HepG2 (cell line): ENCODE measurements at places on chromosomes 3 and 15. TPM values are rescaled to one million over a fixed set of nuclear protein-coding genes. Genes with fewer than 3 reads are reported as not detected.

RTP1 gene
- not detected in 2 replicates for polyA plus RNA-seq

GCSAM gene
- polyA plus RNA-seq = not detected in 2 replicates

LNP1 gene
- polyA plus RNA-seq = 3.4 and 3.6 TPM in 2 replicates

NTRK3 gene
- polyA plus RNA-seq = not detected in 2 replicates

TWF2 gene
- 108 and 123 TPM in 2 replicates for polyA plus RNA-seq

DZIP3 gene
- polyA plus RNA-seq = 8.1 and 11.3 TPM in 2 replicates

TRIM42 gene
- polyA plus RNA-seq = not detected in 2 replicates

TNNC1 gene
- polyA plus RNA-seq = 36.4 and 39.5 TPM in 2 replicates

DNAH12 gene
- polyA plus RNA-seq = 0.08 and 0.11 TPM in 2 replicates

FBXL22 gene
- polyA plus RNA-seq = 0.09 and 0.15 TPM in 2 replicates

DISP2 gene
- polyA plus RNA-seq = 0.07 and 0.32 TPM in 2 replicates

COL6A5 gene
- polyA plus RNA-seq = not detected in 2 replicates

ZNF717 gene
- 0.10 TPM in 1 of 2 replicates, not detected in the other for polyA plus RNA-seq

GOLGA6L10 gene
- polyA plus RNA-seq = 2.2 and 2.5 TPM in 2 replicates

IQCF5 gene
- not detected in 2 replicates for polyA plus RNA-seq

ABI3BP gene
- not detected in 2 replicates for polyA plus RNA-seq

TRAIP gene
- polyA plus RNA-seq = 13.9 and 15.1 TPM in 2 replicates

BFSP2 gene
- polyA plus RNA-seq = not detected in 2 replicates

KCNAB1 gene
- not detected in 2 replicates for polyA plus RNA-seq
